T-helper 2 cell (primary cell): ENCODE measurements at places on chromosomes 5 and 9.

- no peak for DNase-seq
Observed at GRCh38 chr9:101477736-101478135, 42.2 kb upstream of the ALDOB start.

DNA sequence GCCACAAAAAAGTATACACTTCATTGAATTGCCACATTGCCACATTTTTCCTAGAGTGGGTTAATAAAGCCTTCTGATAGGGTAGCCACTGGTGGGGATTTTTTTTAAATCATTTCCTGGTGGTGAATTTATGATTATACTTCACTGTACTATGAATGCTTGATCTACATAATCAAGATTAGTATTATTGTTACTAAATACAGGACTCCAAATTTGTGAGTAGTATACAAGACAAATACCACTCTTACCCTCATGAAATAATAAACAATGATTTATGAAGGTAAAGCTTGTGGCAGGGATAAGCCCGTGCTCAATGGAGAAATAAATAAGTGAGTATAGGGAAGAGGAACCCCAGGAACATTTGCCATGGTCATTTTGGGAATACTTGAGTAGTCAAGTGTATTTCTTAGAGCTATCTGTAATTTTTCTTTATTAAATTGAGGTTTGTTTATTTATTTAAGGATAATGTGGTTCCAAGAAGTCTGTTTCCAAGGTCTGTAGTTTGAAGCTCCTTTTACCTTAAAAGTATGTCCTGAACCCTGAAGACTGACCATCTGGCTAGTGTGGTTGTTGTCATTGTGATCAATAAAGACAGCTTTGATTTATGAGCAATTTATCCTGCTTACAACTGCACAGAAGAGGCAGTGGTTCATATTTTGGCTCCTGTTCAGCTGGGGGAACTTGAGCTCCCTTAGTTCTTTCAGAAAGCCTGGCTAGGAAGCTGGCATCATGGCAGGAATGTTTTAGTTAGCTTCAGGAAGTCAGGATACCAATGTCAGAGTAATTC is 118.6 kb downstream of the ZSWIM6 start:
- no peak for DNase-seq

DNA sequence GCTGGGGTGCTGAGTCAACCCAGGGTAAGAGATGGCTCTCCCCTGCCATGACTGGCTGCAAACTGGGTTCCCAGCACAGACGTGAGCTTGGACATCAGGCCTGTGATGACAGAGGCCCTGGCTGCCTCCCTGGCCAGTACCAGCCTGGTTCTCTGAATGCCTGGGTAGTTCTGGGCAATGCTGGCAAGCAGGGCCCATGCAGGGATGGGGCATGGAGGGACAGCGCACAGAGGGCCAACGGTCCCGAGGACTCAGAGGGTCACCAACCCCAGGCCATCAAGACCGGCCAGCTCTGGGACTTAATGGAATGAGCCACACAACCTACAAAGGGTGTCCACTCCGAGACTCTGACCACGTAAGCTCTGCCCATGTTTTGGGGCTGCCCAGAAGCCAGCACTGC is 241.4 kb downstream of the FSTL4 start:
- DNase-seq: no peak

- no peak for DNase-seq
Observed at GRCh38 chr5:79697222-79698170, 7.9 kb downstream of the CMYA5 start.

DNA sequence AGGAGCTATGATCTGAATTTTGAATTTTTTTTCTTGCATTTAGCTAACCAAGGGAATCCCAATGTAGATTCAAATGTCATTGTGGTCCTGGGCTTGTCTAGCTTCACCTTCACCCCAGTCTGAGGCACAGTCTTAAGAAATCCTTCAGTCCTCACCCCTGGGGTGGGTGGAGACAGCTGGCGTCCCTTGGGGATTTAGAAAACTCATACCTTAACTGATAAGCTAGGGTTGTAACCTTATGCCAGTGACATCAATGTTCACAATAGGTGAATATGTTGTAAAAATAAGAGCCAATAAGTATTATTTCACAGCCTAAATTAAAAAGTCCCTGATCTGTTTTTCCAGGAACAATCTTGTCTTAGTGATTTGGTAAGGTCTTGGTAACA is 4.6 kb downstream of the ISOC1 start:
- no peak for DNase-seq
